Activated CD4-positive, alpha-beta T cell treated with anti-CD3 and anti-CD28 coated beads, Interleukin-2, amount 50 U/mL, for 1 hour (primary cell): ENCODE measurements at places on chromosomes 7 and 10.

- peak; percentile 1 for DNase-seq
These were observed 975 bp upstream of the USP54 start for GRCh38 chr10:73591935-73592699.

DNA sequence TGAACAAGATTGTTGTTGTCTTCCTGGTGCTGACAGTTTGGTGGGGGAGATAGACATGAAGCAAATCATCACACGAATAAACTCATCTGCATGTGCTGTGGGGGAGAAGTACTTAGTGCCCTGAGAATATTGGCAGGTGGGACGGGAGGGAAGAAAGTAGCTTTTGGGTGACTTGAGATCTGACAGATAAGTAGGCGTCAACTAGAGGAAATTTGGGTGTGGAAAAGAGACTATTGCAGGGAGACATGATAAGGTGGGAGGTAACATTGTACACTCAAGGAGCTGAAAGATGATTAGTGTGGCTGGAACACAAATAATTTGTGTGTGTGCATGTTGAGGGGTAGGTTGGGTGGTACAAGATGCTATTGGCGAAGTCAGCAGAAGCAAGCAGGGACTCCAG lies 30.1 kb downstream of the CNNM2 start:
- DNase-seq = no peak

DNA sequence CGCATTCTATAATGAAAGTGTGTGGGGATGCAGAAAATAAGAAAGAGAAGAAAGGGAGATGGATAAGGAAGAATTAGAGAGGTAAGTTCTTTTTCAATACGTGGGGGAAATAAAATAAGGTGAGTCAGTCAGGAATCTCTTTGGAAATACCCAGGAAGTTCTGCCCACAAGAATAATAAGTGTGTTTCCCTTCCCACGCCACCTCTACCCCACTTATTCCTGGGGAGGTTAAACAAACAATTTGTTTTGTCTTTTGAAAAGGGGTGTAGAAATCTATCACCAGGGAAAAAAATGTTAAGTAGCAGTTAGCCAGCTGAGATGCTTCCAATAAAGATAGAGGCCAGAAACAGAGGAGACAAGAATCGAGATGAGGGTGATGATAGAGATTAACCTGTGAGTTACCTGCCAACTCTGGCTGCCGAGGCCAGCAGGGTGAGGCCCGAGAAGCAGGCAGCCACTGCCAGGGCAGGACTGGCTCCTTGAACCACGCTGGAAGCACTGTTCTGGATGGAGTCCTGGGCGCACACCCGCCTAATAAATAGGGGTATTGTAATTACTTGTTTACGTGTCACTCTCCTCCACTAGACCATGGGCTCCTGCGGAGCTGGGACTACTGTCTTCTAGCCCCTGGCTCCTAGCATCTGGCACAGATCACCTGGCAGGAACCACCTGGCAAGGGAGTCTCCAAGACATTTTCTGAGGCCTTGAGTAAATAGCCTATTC lies 191.3 kb downstream of the FGFR2 start:
- DNase-seq = no peak

DNA sequence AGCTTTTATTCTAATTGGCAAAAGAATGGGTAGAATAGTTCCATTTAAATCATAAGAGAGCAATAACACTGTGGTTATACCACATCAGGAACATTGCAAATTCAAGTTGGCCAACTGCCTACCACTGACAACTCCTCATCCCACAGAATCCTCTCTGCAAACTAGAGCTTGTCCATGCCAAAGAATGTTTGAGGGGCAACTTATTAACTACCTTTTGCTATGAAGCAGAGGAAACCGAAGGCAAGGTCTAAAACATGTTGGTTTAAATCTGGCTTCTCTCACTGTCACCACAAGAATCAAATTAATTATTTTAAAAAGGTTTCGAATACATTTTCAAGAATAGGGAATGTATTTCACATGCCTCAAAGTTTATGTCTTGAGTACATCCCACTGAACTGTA lies 36.0 kb downstream of the RHOBTB1 start:
- DNase-seq = no peak

- DNase-seq = no peak
These were observed 27.9 kb upstream of the JAZF1 start for GRCh38 chr7:28208506-28208905.

- DNase-seq = no peak
These were observed 88.6 kb downstream of the VWDE start for GRCh38 chr7:12315049-12315448.

DNA sequence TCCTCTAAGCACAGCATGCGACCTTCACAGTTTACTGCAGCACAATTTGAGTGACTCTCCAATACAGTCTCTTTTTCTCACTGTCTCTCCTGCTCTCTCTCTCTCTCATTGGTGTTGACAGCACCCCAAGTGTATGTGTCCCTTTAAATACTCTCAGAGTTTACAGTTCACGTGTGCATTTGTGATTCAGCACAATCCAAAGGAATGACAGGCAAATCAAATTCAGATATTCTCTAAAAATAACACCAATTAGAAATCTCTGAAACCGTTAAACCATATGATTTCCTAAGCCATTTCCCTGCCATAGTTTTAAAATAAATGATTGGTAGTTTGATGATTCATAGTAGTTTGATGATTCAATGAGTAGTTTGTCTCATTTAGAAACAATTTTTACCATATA lies 104.0 kb upstream of the GAD2 start:
- no peak for DNase-seq

- DNase-seq = no peak
These were observed 115.7 kb upstream of the CACNA2D1 start for GRCh38 chr7:82559193-82559805.
